ENCODE measurements at places on chromosomes 11 and 22. TPM values are rescaled to one million over a fixed set of nuclear protein-coding genes. Genes with fewer than 3 reads are reported as not detected.

CD3D gene
- polyA plus RNA-seq: not detected

DNA sequence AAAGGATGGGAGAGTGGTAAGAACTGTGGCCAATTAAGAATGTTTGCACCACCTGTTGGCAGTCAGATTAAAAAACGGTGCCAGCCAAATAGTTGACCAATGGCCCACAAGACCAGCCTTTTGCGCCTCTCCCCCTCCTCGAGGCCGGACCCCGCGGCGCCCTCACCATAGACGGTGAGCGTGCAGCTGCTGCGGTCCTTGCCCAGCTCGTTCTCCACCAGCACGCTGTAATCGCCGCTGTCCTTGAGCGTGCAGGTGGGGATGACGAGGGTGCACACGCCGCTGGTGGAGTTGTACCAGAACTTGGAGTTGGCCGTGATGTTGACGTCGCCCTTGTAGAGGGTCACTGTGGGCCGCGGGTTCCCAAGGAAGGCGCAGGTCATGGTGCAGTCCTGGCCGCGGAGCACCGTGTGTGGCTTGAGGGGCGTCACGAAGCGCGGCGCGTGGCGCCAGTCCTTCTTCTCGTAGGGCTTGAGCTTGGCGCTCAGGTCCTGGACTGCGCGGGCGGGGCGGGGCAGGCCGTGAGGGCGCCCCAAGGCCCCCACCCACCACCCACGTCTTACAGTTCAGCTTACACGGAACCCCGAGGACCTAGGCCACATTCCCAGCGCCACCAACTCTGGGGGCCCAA is 7.2 kb downstream of the TMEM86A start:
- no peak for DNase-seq

- DNase-seq: peak; percentile 4
Observed at GRCh38 chr11:125224391-125225021, 60.0 kb downstream of the PKNOX2 start.

PATE2 gene
- not detected for polyA plus RNA-seq

SCUBE2 gene
- 0.57 TPM for polyA plus RNA-seq
